NCI-H2227 treated with DMSO at 0.1 percent for 48 hours (cell line): ENCODE measurements at places on chromosomes 5 and 9.

DNA sequence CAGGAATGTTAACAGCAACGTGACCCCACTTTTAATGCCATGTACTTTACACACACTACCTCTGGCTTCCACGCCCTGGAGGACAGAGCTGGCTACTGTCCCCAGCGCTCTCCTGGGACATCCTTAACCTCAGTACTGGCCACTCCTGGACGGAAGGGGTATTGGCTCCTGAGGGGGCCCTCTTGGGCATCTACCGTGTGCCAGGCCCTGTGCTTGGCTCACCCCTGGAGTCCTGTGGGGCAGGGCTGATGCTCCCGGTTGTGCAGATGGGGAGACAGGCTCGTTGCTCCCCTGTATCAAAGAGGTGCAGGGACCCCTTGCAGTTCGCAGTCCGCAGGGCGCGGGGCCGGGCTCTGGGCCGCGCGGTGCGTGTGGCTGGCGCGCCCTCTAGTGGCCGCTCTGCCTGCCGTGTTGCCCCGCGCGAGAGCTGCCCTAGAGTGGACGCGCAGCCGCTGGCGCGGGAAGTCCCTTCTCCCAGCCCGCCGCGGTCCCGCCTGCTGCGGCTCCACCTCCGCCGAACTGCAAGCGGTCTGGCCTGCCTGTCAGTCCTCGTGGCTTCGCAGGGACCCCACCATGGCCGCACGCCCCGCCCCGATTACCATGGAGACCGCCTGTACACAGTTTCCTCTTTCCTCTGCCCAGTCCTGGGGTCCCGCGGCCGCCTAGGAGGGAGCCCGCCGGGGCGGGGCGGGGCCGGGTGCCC is at the start of gene WDR38:
Gene WDR38 (plus strand): TSS at position 632 of the 703 bp plus-strand sequence. CDS start 72 bp downstream, outside the sequence.
- peak; percentile 31 for DNase-seq

DNA sequence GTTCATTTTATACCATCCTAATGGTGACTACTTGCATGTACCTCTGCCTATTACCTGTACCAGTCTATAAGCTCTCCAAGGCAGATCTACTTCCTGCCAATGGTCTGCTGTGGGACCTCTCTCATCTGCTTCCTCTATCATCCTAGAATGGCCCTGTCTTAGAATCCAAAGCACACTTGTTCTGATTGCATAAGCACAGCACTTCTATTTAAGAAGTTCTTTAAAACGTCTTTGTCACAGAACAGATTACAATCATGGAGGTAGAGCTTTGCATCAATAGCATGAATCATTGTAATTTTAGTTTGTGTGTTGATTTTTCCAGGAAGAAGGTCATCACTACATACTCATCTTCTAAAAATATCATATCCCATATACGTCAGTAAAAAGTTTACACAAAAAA is 131.8 kb upstream of the ACOT12 start:
- no peak for DNase-seq

GRCh38 chr9:81686614-81687520 is 2.5 kb downstream of the TLE1 start:
- DNase-seq: peak; percentile 59

DNA sequence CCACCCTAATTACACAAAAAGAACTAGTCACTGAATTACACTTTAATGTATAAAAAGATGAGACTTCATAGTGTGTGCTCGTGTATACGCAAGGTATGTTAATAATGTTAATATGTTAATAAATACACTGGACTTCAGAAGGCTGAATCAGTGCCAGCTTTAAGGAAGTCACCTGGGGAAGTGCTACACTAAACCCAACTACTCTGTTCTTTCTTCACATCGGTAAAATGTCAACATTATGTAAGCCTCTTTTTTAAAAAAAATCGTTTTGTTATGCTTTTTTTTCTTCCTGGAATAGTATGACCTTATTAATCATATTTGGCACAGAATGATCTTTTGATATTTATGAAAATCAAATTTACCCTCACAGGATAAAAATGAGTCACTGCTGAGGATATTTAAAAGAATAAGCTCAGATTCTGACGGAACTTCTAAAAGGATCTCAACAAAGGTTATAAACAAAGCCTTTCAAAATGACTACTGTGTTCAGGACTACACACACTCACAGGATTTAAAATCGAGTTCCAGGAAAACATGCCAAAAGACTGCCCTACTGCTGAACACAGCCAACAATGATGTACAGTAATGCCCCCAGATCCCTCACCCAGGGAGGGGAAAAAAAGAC is 75.9 kb downstream of the AUH start:
- DNase-seq: no peak

DNA sequence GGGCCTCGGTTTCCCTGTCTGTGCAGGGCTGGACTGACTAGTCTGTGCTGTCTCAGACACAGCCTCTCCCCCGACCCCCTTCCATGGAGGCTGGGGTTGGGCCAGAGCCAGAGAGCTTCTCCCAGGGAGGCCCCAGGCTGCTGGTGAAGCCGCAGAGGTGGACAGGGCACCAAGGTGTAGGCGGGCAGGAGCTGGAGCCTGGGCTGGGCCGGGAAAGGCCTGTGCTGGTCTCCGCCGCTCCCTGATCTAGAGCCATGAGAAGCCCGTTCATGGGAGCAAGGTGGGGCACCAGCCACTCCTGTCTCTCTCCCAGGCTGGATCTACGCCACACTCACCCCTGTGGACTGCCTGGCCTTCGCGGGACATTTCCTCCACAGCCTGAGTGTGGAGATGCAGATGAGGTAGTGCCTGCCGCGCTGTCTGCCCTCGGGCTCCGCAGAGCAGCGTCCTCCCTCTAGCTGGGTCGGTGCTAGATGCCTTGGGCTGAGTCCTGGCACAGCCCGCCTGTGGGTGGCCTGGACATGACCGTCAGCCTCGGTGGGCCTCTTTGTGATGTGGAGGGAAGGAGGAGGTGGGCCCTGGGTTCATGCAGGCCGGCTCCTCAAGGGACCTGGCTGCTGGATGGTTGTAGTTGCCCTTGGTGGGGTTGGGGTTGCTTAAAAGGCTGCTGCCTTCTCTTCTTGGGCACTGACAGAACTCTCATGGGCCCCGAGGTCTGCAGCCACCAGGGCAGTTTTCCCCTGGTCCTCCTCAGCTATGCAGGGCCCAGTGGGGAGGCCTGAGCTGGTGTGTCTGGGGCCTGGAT is 79.4 kb downstream of the PHF2 start:
- no peak for DNase-seq

- no peak for DNase-seq
Measured at GRCh38 chr9:122121391-122121790, 28.3 kb upstream of the TTLL11 start.

DNA sequence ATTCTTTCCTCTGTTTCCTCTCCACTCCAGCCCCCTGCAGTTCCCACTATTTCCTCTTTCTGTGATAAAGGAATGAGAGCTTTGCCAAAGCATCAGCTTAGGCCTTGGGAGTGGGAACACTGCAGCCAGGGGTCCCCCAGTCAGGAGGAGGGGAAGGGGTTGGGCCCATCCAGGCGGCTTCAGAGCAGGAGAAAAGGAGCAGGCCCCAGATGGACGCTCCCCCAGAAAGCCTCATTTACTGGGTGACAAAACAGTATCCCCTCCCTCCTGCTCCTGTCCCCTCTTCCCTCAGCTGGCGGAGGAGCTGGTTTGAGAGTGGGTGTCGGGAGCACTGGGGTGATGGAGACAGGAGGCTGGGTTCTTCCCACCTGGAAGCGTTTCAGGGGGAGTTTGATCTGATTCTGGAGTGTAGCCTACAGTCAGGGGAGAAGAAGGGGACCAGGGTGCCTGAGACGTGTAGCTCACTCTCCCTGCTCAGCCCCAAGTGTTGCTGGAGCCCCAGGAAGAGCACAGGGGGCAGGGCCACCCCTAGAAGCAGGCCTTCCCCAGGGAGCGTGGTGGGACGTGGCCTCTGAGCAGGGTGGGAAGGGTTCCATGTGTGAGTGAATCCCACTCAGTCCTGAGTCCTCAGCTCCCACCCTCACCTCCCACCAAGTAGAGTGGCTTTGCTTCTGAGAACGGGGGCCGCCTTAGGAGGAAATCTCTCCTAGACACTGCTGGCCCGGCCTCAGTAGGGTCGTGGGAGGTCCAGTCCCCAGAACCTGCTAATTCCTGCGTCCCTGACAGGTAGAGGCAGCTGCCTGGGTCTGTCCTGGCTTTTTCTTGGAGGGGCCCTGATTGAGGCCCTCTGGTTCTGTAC is 173.1 kb downstream of the CACNA1B start:
- no peak for DNase-seq

DNA sequence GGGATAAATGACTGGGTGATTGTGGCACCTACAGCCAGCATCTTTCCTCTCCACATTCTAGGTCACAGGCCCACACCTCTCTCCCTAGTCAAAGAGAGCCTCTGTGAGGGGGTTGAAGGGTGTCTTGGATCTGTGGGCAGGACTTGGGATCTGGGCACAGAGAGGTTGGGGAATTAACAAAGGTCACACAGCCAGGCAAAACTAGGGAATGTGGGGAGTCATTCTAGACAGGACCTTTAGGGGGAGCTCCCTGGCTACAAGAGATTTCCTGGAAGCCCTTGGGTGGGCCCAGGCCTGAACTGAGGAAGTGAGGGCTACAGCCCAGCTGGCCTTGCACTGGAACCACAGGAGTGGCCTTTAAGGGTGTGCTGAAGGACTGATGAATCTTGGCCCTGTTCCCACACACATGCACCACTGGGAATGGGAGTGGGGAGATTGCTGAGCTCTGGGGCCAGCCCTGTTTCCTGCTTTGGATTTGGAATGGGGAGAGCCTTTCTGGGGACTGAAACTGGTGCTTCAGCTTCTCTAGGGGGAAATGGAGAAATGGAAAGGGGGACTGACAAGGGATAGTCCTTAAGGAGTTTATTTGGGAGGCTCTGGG is 12.4 kb upstream of the CXXC5 start:
- DNase-seq: no peak

GRCh38 chr5:143514616-143515335 is 111.3 kb upstream of the NR3C1 start:
- no peak for DNase-seq

GRCh38 chr5:168123631-168124528 is 167.6 kb upstream of the WWC1 start:
- no peak for DNase-seq

GRCh38 chr5:112479418-112479817 is 60.3 kb upstream of the EPB41L4A start:
- DNase-seq: no peak

DNA sequence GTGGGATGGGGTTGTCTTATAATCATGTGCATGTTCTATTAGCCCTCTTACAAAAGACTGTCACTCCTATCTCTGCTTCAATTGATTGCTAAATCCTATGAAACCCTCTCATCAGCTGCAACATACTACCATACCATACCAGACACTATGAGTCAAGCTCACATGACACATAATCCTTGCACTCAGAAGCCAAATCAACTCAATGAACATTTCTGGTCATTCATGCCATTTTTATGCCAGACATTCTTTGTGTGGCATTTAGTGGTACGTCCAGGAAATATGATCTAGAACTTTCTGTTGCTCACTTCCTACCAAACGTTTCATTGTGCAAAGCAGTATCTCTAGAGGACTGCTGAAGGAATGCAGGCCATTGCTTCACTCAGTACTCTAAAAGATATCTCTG is 159.2 kb upstream of the GNA14 start:
- DNase-seq: no peak

DNA sequence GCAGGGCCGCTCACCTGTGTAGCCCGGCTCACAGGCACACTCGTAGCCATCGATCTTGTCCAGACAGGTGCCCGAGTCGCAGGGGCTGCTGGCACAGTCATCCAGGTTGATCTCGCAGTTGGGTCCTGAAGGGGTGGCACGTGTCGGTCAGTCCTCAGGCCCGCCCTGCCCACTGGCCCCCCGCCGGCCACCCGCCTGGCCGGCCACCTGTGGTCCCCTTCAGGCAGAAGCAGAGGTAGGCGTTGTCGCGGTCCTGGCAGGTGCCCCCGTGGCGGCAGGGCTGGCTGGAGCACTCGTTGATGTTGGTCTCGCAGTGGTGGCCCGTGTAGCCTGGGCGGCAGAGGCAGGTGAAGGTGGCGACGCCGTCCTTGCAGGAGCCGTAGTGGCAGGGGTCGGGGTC is 30.6 kb downstream of the NOTCH1 start:
- DNase-seq: no peak

DNA sequence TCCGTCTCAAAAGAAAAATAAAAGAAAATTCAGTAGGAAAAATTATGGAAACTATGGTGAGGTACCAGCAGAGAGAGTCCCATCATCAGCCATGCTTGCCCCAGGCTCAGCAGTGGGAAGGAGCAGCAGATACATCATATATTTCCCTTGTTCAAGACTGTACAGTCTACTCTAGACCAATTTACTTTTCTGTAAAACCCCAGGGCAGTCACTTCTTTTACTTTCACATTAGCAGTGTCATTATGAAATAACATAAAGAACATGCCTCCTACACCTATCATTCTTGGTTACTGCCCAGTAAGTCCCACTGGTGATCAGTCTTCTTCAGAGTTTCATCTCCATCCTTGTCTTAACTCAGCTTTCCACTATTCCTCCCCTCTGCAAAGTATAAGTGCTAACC is 1145.0 kb downstream of the MAT2B start:
- no peak for DNase-seq

DNA sequence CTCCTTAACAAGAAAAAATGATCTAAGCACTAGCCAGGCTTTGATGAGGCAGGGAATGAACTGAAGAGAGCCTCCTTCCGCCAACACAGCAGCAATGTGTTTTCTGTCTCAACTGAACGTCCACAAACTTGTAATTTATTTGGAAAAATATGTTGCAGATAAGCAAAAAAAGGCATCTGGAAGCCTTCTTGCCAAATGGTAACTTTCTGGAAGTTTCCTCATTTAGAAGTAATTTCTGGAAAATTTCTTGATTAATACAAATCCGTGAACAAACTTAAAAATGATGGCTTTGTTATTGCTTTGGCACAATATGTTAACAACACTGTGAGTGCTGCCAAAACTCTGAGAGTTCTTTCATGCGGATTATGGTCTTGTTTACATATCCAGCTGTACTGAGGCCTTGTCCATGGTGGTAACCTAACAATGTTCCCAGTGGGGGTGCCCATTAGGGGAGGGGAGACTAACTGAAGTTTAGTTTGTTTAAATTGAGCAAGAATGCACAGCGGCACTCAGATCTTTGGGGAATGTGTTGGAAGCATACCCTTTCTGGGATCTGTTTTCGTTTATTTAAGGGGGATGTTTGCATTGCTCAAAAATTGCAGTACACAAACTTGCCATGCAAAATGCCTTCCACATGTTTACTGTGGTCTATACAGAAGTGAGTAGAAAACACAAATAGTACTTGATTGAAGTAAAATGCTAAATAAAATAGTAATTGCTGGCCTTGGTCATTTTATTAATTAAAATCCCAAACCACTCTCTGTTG is 334.7 kb downstream of the NR2F1-AS1 start:
- DNase-seq: no peak

DNA sequence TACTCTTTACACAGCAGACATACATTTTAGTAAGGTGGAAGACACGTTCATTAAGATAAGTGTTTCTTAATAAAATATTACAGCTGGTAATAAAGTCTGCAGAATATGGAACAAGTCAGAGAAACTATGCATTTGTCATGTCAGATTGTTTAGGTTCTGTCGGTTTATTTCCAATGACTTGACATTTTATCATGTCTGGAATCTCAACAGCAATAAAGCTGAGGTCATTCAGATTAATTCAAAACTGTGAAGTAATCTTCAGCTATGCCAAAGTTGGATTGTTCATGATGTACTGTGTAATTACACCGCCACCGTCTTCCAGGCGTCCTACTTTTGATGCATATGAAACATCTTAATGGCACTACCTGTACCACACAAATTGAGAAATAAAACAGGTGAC is 1032.6 kb downstream of the CDH12 start:
- no peak for DNase-seq

- DNase-seq: no peak
Measured at GRCh38 chr5:151086905-151087360, 6.1 kb upstream of the TNIP1 start.

GRCh38 chr9:37920471-37921167 is 16.7 kb upstream of the SLC25A51 start:
- DNase-seq: no peak
